Stimulated activated CD8-positive, alpha-beta memory T cell treated with anti-CD3 and anti-CD28 coated beads, Interleukin-4, amount 100 ng/mL, for 24 hours (primary cell): ENCODE measurements at places on chromosomes 2 and 18.

DNA sequence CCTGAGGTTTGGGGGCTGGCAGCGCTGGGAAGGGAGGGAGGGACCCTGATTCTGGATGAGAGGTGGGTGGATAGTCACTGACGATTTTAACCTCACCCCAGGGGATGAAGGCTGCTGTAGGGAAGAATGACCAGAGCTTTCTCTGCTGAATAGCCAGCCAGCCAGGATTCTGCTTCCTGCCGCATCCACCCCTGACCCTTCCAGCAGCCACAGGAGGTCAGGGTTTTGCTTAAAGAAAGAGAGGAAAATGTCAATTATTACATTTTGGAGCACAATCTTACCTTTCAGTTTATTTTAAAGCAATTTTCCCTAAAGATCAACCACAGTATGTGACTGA is 217.7 kb downstream of the GBX2 start:
- DNase-seq = no peak

DNA sequence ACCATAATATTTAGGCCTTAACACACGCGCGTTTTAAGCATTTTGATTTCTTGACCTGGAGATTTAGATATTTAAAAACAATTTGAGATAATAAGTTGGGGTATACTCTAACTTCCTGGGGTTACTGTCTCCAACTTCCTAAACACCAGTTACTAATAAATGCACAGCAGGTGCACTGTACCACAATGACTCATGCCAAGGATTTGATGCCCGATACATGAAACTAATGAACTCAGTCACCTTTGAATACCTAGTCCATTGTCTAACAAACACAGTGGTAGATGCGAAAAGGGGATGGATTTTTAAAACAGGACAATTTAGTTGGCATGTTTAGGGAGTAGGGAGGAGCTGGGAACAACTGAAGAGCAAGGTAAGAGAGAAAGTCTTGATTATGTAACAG is 21.2 kb downstream of the CABYR start:
- no peak for DNase-seq

GRCh38 chr2:125959047-125959446 is 696.9 kb upstream of the GYPC start:
- no peak for DNase-seq

DNA sequence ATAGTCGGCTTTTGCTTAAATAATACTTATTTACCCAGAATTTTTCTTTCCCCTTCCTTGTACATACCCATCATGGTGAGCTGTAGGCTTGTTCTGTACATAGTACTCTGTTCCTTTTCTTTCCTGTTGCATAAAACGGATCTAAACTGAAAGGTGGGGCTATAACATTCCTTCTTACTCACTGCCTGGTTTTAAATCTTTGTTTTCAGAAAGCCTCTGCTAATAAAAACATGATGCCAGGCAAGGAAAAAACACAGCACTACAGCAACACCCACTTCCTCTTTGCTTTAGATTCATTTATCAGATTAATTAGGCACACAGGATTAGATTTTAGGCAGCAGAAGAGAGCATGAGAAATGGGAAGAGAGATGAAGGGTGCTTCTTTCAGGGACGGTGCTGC is 19.6 kb upstream of the STON1 start:
- DNase-seq = no peak

DNA sequence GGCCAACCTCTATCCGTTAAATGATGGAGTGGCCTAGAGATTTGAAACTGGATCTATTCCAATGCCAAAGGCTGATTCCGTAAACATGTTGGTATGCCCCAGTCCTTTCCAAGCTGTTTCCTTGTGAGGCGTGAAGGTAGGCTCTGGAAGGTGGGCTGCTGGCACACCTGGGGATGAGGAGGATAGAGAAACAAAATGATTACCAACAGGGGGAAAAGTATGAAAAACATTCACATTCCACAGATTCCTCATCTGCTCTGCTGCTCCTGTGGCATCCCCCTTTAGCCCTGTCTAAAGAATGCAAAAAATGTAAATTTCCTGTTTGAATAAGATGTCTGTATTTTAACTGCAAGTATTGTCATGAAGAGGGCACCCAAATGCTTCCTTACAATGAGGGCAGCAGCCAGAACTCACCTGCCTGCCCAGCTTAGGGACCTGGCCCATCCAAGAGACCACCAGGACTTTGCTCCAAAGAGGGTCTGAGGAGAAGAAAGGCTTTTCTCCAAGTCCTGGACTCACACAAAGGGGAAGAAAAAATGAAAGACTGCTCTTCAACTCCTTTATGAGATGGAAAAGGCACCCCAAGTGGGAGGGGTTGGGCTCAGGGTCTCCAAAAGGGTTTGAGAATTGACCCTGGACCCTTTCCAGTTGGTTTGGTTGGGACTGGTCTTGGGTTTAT is 132.3 kb upstream of the PELI1 start:
- no peak for DNase-seq

DNA sequence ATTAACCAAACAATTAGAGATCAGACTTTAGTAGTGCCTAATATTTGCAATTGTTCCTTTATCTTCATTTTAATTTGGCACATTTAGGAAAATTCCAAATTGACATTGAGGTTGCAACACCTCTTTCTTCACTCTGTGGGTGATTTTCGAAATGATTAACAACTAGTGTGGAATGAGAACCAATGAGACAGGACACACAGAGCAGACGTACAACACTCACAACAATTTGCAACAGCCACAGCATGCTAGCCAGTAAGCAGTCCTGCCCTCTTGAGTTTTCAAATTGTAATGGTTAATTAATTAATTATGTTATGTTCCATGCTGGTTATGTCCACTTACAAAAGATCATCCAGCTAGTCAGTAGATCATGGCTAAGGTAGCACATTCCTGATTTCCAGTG is 339.3 kb downstream of the LRP1B start:
- DNase-seq = no peak

DNA sequence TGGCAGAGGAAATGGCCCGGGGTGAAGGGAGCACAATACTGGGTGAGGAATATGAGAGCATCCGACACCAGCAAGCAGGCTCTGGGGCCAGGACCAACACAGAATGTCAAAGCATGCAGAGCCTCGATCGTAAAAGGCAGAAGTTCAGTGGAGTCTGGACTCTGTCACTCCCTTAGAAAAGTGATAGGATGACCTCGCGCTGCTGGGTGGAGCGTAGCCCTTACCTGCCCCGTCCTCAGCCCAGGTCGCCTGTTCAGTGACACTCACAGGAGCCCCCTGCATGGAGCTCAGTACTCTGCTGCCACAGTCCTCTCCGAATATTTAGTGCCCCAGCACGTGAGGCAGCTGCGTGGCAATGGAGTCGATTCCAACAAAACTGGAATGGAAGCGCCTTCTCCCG is 236.7 kb upstream of the MYT1L start:
- no peak for DNase-seq

DNA sequence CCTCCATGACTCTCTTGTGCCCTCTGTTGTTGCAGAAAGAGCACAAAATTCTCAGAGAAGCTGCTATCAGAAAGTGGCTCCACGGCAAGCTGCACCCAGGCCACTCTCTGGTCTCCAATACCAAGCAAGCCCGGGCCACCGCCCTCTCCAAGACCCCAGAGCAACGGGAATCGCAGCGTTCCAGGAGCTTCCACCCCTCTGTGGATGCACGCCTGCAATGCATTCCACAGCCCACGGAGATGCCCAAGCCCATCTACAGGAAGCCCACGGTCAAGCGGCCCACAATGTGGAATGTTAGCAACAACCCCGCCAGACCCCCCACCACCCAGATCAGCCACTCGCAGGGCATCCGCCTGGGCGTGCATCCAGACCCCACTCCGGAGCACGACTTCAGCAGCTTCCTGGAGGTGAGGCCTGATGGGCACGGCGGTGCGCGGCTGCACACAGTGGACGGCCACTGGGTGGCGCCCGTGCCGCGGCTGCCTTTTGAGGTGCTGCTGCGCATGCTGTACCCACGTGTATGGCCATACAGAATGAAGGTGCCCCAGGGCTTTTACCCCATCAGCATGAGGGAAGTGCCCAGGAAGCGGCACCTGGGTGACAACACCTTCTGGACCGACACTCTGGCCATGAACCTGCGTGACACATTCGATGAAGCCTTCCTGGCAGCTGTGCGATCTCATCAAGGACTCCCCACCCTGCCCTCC is 6.3 kb downstream of the ANKRD53 start:
- peak; percentile 75 for DNase-seq

GRCh38 chr2:189685540-189686229 is 11.2 kb downstream of the ANKAR start:
- DNase-seq = no peak

GRCh38 chr2:81551040-81551634 is 1246.6 kb upstream of the LRRTM1 start:
- no peak for DNase-seq

DNA sequence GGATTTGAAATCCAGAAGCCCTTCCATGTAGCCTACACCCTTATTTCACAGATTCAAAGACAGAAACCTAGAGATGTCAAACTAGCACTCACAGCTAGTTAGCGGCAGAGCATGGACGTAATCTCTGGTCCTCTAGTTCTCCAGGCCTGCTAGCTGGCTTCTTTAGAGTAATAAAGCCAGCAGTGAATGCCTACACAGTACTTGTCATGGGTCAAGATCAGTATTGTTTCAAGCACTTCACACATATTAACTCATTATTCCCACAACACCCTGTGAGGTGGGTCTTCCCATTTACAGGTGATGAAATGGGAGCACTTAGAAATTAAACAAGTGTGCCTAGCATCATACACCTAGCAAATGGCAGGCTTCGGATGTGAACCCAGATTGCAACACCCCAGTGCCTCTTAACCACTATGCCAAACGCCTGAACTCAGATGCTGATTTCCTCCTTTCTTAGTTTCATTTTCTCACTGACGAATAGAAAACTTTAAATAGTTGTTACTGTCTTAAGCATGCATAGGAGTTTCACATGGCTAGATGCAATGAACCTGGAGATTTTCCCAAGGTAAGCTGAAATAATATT is 14.5 kb upstream of the ZBTB14 start:
- no peak for DNase-seq

- DNase-seq = no peak
Observed at GRCh38 chr18:3236470-3236869, 11.1 kb upstream of the MYL12A start.

DNA sequence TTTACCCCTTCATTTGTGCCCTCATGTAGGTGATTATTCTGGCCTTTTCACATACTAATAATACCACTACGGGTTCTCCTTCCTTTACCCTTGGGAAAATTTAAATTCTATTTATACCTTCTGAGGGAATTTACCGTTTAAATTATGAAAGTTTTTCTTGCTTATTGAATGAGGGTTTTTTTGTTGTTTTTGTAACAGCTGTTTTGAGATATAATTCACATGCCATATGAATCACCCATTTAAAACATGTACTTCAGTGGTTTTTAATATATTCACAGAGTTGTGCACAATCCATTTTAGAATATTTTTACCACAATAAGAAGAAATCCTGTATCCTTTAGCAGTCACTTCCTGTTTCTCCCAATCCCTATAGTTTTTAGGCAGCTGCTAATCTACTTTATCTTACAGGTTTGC is 54.7 kb downstream of the EML4 start:
- no peak for DNase-seq
